ENCODE measurements at places on chromosomes 3 and 15.

- no peak for DNase-seq
These were observed 17.6 kb upstream of the CLDN16 start for GRCh38 chr3:190370369-190370768.

DNA sequence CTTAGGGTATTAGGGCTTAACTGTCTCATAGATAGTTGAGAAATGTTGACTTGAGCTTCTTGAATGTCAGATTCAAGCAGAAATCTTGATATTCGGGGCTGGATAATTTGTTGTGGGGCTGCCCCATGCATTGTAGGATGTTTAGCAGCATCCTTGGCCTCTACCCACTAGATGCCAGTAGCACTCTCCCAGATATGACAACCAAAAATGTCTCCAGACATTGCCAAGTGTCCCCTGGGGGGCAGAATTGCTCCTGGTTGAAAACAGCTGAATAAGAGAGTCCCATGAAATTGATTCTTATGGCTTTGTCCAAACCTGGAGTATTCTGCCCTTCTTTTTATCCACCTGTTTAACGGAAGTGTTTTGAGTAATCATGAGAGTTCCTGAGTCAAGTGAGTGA lies 15.9 kb upstream of the LCMT2 start:
- no peak for DNase-seq

GRCh38 chr15:48794697-48795134 lies 16.2 kb downstream of the CEP152 start:
- DNase-seq = no peak

GRCh38 chr3:116586285-116586944 lies 123.2 kb upstream of the TUSC7 start:
- no peak for DNase-seq

DNA sequence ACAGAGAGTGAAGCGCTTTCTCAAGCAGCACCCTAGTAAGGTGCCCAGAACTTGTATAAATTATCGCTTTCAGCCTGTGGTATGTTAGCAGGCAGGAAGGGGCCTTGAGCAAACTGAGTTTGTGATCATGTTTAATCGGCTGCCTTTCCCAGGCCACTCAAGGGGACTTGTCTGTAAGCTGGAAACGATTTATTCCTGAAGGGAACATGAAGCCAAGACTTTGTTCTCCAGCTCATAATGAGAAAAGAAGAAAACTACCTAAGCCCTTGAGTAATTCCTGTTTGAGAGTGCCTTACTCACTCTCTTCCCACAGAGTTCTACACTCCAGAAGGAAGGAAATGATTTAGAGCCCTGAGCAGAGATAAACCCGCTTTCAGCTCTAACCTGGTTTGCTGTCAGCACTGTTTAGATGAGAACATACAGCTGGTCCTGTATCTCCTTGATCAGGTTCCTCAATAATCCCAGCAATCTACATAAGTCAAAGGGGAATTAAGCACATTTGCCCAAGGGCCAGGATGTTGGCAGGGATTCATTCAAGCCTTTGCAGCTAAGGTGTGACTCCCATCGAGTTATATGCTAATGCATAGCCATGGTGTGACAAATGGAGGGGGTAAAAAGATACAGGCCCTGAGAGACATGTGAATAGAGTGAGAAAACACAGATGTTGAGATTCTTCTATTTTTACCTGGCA lies 187.7 kb upstream of the SLC24A5 start:
- DNase-seq = no peak

GRCh38 chr15:66757030-66757429 lies 55.0 kb downstream of the SMAD6 start:
- DNase-seq = no peak

GRCh38 chr15:95845862-95846515 lies 484.5 kb upstream of the NR2F2 start:
- DNase-seq = no peak

DNA sequence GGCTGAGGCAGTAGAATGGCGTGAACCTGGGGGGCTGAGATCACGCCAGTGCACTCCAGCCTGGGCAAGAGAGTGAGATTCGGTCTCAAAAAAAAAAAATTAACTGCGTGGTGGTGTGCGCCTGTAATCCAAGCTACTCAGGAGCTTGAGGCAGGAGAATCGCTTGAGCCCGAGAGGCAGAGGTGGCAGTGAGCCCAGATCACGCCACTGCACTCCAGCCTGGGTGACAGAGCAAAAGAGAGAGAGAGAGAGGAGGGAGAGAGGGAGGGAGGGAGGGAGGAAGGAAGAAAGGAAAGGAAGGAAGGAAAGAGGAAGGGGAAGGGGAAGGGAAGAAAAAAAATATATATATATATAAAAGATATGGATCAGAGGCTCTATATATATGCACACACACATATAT lies 6.0 kb downstream of the TM4SF19 start:
- no peak for DNase-seq

DNA sequence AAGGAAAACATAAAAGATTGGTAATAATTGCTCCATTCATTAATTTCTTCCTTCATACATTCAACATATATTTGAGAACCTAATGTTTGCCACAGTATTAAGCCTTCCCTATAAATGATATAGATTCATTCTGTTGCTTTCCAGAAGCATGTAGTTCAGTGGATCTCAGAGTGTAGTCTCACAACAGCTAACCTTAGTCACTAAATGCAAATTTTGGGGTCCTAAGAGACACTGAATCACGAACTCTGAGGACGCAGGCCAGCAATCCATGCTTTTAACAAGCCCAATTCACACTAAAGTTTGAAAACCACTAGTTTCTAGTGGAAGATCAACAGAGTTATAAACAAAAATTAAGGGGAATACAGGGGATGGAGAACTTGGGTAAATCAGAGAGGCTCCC lies 7.2 kb upstream of the AQR start:
- no peak for DNase-seq

- no peak for DNase-seq
These were observed 10.9 kb downstream of the MESP1 start for GRCh38 chr15:89740137-89740536.

- no peak for DNase-seq
These were observed 10.6 kb downstream of the FBN1 start for GRCh38 chr15:48634893-48635292.

DNA sequence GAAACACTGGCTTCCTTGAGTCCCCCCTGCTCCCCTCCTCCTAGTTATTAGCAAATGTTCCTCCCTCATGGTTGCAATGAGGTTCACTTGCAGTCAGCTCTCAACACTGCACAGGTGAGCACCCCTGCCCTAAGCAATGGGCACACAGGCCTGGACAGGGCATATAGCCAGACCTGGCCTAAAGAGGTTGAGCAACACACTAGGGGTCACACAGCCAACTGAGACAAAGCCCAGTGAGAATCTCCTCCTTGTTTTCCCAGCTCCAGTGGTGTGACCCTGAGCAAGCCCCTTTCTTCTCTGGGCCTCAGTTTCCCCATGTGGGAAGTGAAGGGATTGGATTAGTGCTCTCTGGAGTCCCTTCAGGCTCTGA lies 49.9 kb downstream of the ATP2B2 start:
- DNase-seq = no peak

GRCh38 chr3:158925021-158925420 lies 123.2 kb downstream of the MFSD1 start:
- DNase-seq = no peak

DNA sequence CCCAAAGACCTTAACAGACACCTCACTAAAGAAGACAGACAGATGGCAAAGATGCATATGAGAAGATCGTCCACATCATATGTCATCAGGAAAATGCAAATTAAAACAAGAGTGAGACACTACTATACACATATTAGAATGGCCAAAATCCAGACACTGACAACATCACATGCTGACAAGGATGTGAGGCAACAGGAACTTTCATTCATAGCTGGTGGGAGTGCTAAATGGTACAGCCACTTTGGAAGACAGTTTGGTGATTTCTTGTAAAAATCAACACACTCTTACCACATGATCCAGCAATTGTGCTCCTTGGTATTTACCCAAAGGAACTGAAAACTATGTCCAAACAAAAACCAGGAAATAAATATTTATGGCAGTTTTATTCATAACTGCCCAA lies 17.6 kb downstream of the CHDH start:
- no peak for DNase-seq

GRCh38 chr15:99717161-99718009 lies 15.9 kb downstream of the LYSMD4 start:
- no peak for DNase-seq

- DNase-seq = no peak
These were observed 3.9 kb downstream of the CLDND1 start for GRCh38 chr3:98518816-98519215.

GRCh38 chr3:140816372-140817195 lies 125.1 kb upstream of the SLC25A36 start:
- DNase-seq = no peak

DNA sequence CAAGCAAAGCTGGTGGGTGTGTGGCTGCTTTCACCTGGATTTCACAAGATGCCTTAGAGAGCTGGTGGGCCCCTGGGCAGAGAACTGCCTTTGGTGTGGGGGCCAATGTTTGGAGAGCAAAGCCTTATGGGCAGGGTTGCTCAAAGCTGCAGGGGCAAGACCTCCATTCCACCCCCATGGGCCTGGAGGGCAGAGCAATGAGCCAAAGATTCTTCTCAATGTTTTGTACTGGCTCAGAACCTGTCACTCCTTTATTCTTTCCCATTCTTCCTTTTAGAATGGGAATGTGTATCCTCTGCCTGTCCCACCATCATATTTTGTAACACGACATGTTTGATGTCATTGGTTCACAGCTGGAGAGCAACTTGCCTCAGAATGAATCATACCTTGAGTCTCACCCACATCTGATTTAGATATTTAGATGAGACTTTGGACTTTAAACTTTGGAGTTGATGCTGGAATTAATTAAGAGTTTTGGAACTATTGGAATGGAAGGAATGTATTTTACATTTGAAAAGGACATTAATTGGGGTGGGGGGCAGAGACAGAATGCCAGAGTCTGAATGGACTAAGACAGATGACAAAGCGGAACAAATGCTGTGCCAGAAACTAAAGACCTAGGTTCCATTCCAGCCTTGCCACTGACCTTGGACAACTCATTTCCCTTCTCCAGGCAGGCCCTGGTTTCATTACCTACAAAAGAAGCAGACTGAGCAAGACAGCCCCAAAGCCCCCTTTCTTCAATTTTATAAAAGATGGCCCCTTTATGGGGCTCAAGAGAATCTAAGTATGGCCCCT lies 72.9 kb downstream of the DAPK2 start:
- no peak for DNase-seq

- no peak for DNase-seq
These were observed 9.1 kb upstream of the TICRR start for GRCh38 chr15:89566181-89566580.

GRCh38 chr3:134486577-134487041 lies 752 bp downstream of the CEP63 start:
- no peak for DNase-seq

DNA sequence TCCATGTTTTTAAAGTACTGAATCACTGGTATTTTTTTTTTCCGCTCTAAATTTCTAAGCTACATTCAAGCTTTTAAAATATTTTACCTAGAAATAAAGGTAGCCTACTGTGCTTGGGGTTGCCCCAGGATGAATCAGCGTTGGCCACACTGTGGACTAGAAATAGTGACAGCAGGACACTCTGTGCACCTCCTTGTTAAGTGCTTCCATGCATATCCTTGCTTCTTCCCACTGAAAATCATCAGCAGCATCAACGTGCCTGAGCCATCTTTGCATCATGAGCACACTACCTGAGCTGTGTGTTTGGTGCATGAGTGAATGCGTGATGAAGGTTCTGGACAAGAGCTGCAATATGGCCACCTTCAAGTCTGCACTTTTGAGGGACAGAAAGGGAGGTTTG lies 142.0 kb upstream of the SLC2A2 start:
- DNase-seq = no peak

DNA sequence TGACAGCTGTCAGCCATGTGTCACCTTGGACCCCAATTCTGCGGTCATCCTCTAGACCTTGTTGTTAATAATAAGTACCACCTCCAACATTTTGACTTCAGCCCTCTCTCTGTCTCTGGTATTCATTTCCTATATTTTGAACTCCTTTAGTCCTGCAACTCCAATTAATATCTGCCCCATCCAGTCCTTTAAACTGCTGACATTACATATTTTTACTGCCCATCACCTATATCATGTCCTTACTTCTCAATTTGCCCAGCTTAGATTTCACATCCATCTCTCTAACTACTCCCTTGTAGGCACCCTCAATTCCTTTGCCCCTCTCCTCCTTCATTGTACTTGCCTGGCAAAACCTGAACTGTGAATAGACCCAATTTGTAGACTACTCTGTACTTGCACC lies 73.5 kb downstream of the SCN10A start:
- DNase-seq = no peak

GRCh38 chr3:181313335-181313734 lies 323.8 kb upstream of the DNAJC19 start:
- DNase-seq = no peak

- DNase-seq = no peak
These were observed 15.9 kb upstream of the HES1 start for GRCh38 chr3:194119831-194120590.

GRCh38 chr3:69831737-69832136 lies 92.5 kb downstream of the MITF start:
- no peak for DNase-seq

GRCh38 chr15:100115711-100116090 lies 226.1 kb downstream of the ADAMTS17 start:
- DNase-seq = no peak

All from cortex of kidney (tissue), 1 donor.